ENCODE measurements at places on chromosomes 12 and 14. TPM values are rescaled to one million over a fixed set of nuclear protein-coding genes. Genes with fewer than 3 reads are reported as not detected.

POTEG gene
- 0.12 TPM for total RNA-seq

GRCh38 chr14:68286667-68287066 is 467.1 kb downstream of the RAD51B start:
- no peaks in the 10 kb centered on the region for H3K4me1 ChIP-seq
- H3K27ac ChIP-seq = no peak overlapping the region
- no peaks in the 10 kb centered on the region for H3K27me3 ChIP-seq
- H3K36me3 ChIP-seq = no peaks in the 10 kb centered on the region
- H3K4me3 ChIP-seq = no peak overlapping the region

DNA sequence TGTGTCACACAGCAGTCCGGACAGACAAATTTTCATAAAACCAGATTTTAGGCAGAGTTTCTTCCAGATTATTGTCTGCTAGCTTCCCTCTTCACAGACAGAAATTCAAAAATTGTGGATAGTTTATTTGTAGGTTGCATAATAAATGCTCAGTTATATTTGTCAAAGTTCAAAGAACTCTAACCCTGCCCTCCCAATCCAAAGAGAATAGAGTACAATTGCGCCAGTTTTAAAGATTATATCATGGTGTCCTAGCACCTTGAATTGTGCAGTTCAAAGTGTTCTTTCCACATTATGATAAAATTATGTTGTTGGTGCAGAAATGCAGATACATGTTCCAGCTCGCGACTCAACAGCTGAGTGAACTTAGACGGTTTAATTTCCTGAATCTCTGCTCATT is 263.1 kb downstream of the PRKD1 start:
- H3K27me3 ChIP-seq = no peaks in the 10 kb centered on the region
- no peaks in the 10 kb centered on the region for H3K4me1 ChIP-seq
- H3K4me3 ChIP-seq = no peak overlapping the region
- DNase-seq = no peak
- H3K36me3 ChIP-seq = no peaks in the 10 kb centered on the region
- no peak overlapping the region for H3K27ac ChIP-seq

GRCh38 chr14:98182393-98183055 is 1089.5 kb downstream of the BCL11B start:
- H3K4me3 ChIP-seq = no peak overlapping the region
- no peak overlapping the region for H3K27ac ChIP-seq
- DNase-seq = peak; percentile 3
- peaks cover 11% of the 10 kb centered on the region for H3K27me3 ChIP-seq
- no peaks in the 10 kb centered on the region for H3K36me3 ChIP-seq

DNA sequence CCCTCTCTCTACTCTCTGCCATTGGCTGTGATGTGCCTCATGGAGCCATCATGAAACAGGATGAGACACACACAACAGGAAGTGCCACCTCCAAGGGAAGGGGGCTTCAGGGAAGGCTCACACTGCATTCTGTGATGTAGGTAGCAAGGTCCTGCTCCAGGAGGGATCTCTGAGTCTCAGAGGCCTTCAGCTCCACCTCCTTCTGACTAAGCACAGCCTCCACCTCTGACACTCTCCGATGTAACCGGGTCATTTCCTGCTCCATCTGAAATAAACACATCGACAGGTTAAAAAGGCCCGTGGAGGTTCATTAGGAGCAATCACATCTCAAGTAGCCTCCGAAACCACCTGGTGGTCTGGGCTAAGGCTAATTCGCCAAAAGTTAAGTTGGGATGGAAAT is 93.3 kb downstream of the CIT start:
- H3K27me3 ChIP-seq = no peaks in the 10 kb centered on the region
- no peak overlapping the region for H3K27ac ChIP-seq
- H3K4me3 ChIP-seq = no peak overlapping the region
- H3K36me3 ChIP-seq = peaks cover 36% of the 10 kb centered on the region
- H3K4me1 ChIP-seq = peaks cover 4% of the 10 kb centered on the region
- DNase-seq = no peak

PDZRN4 gene
- total RNA-seq = not detected

SAMD15 gene
- total RNA-seq = 1.2 TPM

All from PC-3 (cell line).